ENCODE measurements at places on chromosomes 4 and X.

DNA sequence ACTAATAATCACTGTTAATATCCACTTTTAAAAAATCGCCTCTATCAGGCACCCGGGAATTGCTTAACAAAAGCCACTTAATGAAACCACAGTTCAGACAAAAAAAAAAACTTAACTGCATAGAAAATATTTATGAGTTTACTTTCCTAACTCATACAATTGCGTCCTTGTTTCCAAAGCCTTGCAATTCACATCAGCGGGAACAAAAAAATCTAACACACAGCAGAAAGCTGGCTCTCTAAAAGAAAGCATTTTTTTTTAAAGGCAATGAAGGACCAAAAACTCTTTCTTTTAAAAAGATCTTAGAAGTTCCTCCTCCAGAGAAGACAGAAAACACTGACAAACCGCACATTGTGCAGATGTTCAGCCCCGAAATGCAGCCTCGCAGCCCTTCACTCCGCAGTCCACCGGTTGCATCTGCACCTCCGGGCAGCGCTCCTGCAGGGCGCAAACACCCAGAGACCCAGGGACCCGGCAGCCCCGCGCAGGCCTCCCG lies 812 bp downstream of the FAT1 start:
- DNase-seq = no peak

GRCh38 chrX:727738-728621 lies 97.4 kb downstream of the SHOX start:
- no peak for DNase-seq

- no peak for DNase-seq
These were observed 220.8 kb downstream of the SHROOM3 start for GRCh38 chr4:76655566-76656479.

GRCh38 chr4:181566490-181566889 lies 676.7 kb upstream of the TENM3 start:
- no peak for DNase-seq

GRCh38 chr4:98778206-98778605 lies 119.8 kb upstream of the TSPAN5 start:
- DNase-seq = peak; percentile 2

DNA sequence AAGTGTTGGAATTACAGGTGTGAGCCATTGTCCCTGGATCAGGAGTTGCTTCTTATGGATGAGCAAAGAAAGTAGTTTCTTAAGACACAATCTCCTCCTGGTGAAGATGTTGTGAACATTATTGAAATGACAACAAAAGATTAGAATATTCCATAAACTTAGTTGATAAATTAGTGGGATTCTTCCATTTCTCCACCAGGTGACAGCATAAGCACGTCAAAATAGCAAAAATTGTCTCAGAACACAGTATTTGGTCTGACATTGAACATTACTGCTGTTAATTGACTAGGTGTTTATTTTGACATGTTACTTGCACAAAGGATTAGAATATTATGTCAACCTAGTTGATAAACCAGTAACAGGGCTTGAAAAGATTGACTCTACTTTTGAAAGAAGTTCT lies 21.6 kb downstream of the CLDN34 start:
- DNase-seq = no peak

DNA sequence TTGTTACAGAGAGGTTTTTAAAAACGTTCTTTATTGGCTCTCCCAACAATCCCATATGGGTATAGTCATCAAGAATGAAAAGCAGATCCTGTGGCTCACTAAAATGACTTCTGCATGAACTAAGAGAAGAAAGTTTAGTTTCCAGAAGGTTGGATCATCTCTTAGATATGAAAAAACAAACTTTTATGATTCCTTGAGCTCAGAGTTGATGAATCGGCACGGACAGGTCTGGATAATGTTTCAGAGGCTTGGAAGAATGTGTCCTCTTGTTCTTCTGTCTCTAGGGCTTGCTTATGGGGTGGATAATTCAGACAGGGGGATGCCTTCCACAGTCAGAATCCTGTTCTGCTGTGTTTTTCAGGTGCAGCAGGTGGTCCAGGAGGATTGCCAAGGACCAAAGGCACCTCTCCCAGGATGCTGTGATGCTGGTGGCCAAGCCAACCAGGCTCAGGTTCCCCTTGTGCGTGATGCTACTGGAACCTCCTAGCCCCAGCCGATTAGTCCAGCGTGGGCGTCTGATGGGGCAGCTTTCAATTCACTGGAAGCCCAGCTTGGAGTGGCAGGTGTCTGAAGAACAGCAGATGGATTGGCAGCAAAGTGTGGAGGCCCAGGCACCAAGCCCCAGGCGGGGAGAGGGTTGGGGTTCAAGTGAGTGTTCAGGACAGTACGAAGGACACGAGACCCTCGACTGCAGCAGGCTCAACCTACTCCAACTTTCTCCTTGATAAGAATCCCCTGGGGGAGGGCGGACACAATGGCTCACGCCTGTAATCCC lies 30.3 kb downstream of the CCKAR start:
- DNase-seq = no peak

- no peak for DNase-seq
These were observed 192.7 kb upstream of the STS start for GRCh38 chrX:6954836-6955235.

DNA sequence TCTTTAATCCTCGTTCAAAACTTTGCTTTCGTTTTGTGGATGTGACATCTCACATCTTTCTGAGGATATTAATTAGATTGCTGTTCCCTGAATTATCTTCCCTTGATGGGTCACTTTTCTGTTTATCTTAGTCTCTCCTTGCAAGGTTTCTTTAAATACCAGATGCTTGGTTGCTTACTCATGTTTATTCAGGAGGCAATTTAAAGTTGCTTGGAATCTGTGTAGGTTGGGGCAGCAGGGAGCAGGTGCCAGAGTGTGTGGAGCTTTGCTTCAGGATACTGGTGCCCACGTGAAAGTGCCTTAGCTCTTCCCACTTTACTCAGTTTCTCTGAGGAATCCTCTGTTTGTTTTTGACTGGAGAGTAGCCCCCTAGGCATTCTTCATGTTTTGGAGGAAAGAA lies 24.0 kb downstream of the ANAPC4 start:
- DNase-seq = no peak

Measured in retinal pigment epithelial cell (primary cell).